Neural progenitor cell (in vitro differentiated cells): ENCODE measurements at places on chromosomes 1 and 21. TPM values are rescaled to one million over a fixed set of nuclear protein-coding genes. Genes with fewer than 3 reads are reported as not detected.

DNA sequence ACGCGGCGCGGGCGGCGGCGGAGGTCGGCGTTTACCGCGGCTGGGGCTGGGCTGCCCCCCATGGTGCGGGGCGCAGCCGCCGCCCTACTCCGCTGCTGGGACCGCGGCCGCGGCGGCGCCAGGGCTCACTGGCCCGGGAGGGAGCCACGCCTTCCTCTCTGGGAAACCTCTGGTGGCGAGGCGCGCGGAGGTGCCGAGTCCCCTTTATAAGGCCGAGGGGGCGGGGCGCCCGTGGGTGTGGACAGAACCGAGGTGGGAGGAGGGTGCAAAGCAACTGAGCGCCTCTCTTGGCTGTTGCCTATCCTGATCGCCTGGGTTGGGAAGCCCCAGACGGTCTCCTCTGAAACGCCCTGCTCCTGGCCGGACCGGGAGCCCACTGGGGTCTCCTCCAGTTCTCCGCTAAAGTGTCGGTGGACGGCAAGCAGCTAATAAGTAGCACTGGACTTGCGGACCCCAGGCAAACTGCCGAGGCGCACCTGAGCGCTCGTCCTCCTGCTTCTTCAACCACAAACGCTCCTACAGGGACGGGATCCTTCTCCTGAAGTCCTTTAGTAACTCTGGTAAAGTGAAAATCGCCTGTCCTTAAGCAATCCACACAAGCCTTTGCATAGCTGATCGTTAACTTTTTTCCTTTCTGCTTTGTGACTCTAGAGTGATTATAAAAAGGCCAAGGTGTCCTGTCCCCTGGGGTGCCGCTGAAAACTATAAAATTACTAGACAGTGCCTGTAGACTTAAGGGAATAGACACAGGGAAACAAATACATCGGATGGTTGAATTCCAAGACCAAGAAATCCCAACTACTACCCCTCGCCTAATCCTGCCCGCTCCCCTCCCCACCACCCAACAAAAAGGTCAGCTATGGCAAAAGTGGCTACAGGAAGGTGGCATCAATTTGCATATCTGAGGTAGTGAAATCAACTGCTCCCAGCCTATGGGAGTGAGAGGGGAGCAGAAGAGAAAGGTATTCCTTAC lies at the start of gene PTGER3:
PTGER3 (minus strand) TSS at position 182 of the 973 bp plus-strand sequence. CDS start 239 bp downstream, outside the sequence.
- no peaks in the 10 kb centered on the region for H3K4me1 ChIP-seq
- H3K27me3 ChIP-seq = peaks cover 45% of the 10 kb centered on the region
- DNase-seq = peak; percentile 87
- H3K27ac ChIP-seq = no peak within 1 kb of the TSS

- no peaks in the 10 kb centered on the region for H3K4me1 ChIP-seq
- no peak overlapping the region for H3K27ac ChIP-seq
- DNase-seq = no peak
- H3K36me3 ChIP-seq = no peaks in the 10 kb centered on the region
- no peaks in the 10 kb centered on the region for H3K27me3 ChIP-seq
- no peak overlapping the region for H3K4me3 ChIP-seq
These were observed 250.6 kb downstream of the ZP4 start for GRCh38 chr1:237640011-237640671.

GRCh38 chr1:209770636-209771415 lies 13.5 kb downstream of the C1orf74 start:
- DNase-seq = no peak
- H3K36me3 ChIP-seq = no peaks in the 10 kb centered on the region
- no peaks in the 10 kb centered on the region for H3K4me1 ChIP-seq
- H3K27me3 ChIP-seq = peaks cover 11% of the 10 kb centered on the region

DNA sequence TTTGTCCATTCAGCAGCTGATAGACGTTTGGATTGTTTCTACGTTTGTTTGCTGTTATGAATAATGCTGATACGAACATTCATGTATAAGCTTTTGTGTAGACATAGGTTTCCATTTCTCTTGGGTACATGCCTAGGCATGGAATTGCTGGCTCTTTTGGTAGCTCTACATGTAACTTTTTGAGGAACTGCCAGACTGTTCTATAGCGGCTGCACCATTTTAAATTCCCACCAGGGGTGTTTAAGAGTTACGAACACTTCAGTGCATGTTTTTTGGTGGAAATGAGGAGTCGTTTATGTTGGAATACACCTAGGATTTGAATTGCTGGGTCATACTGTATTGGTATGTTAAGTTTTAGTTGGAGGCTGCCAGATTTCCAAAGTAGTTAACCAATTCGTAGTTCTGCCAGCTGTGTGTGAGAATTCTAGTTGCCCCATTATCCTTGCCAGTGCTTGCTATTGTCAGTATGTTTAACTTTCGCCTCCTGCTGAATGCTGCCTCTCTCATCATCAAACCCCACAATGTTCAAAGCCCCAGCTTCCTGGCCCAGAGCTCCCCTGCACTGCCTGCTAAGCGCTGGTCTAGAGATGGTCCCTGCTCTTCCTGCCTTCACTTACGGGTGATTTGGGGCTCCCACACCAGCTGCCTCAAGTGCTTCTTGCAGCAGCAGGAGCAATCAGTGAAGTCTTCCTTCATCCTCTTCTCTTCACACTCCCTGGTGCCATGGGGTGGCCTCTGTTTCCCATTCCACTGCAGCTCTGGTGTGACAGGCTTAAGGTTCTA lies 81.0 kb downstream of the MAN1C1 start:
- no peak overlapping the region for H3K4me3 ChIP-seq
- no peaks in the 10 kb centered on the region for H3K27me3 ChIP-seq
- H3K27ac ChIP-seq = no peak overlapping the region
- no peaks in the 10 kb centered on the region for H3K36me3 ChIP-seq

ANGPTL1 gene
- total RNA-seq = not detected in 2 replicates

KIF21B gene
- total RNA-seq = 6.4 and 15.6 TPM in 2 replicates

COP1 gene
- 71.3 and 98.5 TPM in 2 replicates for total RNA-seq

LORICRIN gene
- not detected in 2 replicates for total RNA-seq
